Stimulated activated CD8-positive, alpha-beta memory T cell treated with anti-CD3 and anti-CD28 coated beads, Interleukin-4, amount 100 ng/mL, for 48 hours (primary cell): ENCODE measurements at places on chromosomes 5 and 9.

- DNase-seq, result no peak
Measured at GRCh38 chr5:18366234-18366633, 732.0 kb downstream of the TAF11L14 start.

DNA sequence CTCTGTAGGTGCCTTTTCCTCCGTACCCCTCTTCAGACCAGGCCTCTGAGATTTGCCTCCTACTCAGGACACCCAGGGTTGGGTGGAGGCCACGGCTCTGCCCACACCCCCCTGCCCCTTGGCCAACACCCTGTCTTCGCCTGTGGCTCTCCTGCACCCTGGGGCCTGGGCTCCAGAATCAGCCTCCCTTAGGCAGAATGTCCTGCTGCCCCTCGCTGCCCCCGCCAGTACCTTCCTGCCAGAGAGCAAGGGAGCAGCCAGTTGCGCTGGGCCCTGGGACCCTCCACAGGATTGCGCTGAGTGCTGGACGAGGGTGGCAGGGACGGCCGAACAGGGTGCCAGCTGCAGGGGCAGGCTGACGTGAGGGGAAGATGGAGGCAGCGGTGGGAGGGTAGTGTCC lies 53.5 kb downstream of the COL5A1 start:
- no peak for DNase-seq

DNA sequence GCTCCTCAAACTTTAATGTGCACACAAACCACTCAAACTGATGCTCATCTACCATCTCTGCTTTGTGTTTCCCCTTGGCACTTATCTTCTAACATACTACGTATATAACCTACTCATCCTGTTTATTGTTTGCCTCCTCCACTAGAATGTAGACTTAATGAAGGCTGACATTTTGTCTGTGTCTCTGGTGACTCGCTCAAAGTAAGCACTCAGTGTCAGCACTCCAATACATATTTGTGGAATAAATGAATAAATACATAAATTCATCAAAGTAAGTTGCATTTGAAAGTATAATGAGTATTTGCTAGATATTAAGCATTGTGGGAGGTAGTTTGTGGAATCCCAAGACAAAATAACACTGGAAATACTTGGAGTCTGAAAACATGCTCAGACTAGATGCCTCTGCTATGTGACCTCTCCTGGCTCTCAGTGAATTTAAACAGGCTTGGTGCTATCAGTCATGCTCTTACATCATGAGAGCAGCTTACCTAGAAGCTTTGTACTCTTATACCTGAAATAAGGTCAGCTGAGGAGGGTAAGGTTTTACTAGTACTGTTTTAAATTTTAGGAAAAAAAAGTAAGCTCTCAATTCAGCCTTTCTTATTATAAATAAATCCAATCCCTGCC lies 37.0 kb upstream of the RANBP6 start:
- DNase-seq, result no peak

DNA sequence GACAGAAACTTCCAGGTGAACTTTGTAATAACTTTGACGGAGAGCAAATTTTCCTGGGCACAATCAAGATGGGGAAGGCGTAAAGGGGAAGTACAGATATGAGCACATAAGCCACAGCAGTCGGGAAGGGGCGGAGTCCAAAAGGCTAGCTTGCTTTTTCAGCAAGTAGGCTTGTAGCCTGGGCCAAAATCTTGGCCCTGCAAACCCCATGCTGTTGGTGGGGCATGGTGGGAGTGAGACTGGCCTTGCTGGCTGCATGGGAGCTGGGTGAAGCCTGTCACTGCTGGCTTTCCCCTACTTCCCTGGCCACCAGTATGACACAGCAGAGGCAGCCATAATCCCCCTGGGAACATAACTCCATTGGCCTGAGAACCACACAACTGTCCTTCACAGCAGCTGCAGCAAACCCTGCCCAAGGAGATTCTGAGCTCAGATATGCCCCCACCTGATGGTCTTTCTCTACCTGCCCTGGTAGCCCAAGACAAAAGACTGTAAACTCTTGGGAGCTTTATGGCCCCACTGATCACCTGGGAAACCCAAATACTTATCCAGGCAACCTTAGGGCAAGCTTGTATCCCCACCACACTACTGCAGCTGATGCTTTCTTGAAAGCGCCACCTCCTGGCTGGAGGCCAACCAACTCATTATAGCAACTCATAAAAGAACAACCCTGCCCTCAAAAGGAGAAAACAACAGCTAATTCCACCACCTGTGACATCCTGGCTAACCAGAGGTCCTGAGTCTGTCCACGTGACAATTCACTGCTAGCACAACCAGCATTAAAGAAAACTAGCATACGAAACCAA lies 24.0 kb downstream of the DCTN4 start:
- peak; percentile 46 for DNase-seq

DNA sequence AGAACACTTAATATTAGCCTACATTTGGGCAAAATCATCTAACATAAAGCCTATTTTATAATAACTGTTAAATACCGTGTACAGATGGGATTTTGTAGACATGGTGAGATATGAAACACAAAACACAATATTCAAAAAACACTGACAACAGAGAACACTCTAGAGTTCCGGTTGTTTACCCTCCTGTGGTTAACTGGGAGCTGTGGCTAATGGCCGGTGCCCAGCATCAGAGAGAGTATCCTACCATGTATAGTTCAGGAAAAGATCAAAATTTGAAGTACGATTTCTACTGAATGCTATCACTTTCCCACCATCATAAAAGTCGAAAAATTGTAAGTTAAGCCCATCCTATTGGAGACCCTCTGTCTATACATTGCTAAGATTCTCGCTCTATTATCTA lies 2.4 kb downstream of the CAMK4 start:
- DNase-seq, result no peak

DNA sequence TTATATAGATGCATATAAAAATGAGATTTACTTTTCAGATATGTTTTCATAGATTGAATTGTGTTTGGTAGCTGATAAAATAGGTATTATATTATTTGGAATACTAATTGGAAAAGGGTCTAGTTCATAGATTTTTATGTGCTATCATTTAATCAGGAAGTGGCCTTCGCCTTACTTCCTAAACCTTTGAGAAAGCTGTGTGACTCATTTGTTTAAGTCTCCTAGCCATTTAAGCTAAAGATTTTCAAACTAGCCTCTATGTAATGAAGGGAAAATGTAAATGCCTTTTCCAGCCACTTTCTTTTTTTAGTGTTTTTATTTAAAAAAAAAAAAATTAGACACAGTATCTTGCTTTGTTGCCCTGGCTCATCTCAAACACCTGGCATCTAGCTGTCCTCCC lies 97.5 kb downstream of the DMXL1 start:
- no peak for DNase-seq

GRCh38 chr5:52457810-52458209 lies 329.9 kb upstream of the ITGA1 start:
- no peak for DNase-seq

DNA sequence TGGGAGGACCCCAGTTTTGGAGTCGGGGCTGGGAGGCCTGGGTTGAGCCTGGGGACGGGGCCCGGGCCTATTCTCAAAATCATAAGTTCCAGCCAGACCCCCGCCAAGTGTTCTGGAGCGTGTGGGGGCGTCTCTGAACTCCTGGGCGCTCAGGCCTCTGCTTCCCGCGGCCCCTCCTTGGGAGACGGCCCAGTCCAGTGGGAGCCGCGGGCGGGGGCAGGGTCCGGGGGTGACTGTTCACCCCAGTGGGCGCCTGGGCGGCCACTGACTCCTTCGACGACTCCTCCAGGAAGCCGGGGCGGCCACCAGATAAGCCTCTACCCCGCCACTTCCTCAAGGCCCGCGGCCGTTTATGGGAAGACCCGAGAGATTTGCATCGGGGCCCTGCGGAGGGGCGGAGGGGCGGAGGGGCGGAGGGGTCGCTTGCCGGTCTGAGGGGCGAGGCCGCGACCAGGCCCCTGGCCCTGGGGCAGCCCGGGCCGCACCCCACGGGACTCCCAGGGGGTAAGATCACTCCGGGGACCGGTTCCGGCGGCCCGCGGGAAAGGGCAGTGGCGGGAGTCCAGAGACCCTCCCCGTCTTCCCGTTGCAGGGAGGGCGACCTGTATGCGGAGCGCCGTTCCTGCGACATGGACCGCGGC lies 655 bp downstream of the TOR4A start:
- DNase-seq, result no peak

DNA sequence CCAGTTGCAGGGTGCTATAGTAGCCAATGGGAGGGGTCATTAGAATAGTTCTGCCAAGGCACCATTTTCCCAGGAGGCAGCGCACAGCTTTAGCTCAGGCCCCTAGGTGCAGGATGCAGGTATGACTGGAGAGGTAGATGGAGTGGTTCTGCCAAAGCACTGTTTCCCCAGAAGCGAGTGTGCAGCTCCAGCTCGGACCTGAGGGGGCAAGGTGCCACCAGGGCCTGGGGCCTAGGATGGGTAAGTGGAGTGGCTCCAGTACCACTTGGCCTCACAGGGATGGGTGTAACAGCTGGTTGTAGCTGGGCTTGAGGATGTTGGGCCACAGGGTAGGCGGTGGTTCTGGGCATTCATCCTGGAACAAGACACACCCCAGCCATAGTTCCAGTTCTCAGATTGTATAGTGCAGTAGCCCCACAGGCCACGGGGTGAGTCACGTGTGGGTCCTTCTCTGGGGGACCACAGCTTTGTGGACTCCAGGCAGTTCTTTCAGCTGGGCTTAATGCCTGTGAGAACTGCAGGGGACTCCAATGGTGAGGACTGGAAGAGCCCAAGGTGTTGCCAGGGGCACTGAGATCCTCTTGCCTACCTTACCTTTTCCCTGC lies 185.5 kb upstream of the ANKH start:
- DNase-seq, result no peak
